Stimulated activated CD4-positive, alpha-beta T cell treated with anti-CD3 and anti-CD28 coated beads, TNF-alpha, amount 100 ng/mL, for 4 hours (primary cell): ENCODE measurements at places on chromosomes 2 and 18.

DNA sequence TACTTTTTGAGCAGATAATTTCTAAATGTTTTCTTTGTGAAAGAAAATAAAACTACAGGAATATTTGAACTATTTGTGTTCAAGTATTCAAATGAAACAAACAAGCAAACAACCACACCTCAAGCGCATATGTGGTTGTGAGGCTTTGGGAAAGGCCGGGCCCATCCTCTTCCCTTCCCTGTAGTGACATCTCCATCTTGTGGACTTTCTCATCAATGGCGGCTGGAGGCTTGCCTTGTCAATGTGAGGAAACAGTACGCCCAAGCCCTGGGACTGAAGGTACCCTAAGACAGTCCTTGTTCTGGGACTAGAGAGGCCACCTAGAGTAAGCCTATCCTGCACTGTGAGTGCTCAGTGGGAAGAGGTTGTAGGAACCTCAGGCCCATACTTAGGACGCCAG lies 166.8 kb downstream of the TPGS2 start:
- no peak for DNase-seq

DNA sequence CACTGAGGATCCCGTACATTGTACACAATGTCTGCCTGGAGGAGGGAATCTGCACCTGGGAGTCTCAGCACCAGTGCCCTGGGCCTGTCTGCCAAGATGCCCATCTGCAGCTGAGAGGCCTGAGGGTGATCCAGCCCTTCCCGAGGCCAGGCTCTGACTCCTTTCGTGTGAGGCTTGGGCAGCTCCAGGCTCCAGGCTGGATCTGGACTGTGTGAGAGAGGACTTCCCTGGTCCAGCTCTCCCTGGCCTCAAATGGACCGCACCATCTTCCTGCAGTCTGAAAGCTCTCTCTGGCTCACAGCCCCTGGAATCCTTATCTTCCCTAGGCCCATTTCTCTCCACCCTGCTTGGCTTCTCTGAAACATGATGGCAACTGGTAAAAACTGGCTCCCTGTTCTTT lies 324.6 kb downstream of the DYSF start:
- no peak for DNase-seq

DNA sequence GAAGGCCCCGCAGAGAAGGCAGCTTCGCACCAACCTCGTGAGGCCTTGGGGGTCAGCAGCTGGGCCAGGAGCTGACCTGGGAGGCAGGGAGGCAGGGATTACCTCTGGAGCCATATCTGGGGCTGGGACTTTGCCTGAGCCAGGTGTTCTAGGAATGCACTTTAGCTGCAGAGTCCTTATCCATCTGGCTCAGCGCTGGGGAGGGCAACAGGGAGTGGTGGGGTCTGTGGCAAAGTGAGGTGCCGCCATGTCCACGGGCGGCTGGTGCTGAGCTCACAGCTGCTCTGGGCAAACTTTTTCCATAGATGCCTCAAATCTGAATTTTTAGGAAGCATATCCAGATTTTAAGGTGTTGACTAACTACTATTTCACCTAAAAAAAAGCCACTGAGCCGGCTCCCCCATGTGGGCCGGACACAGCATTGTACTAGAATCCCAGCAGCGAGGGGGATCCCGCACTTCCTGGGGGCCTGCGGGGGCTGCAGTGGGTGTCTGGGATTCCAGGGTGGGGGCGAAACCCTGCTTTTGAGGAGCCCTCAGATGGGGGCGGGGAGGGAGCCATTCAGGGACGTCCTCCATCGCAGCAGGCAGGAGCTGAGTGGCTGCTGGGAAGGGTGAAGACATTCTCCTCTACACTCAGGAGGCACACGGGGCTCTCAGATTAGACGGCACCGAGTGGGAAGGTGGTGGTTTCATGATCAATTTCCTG lies 34.6 kb downstream of the RTP5 start:
- DNase-seq, result no peak

- DNase-seq, result no peak
Observed at GRCh38 chr18:7070466-7070865, 47.1 kb downstream of the LAMA1 start.

DNA sequence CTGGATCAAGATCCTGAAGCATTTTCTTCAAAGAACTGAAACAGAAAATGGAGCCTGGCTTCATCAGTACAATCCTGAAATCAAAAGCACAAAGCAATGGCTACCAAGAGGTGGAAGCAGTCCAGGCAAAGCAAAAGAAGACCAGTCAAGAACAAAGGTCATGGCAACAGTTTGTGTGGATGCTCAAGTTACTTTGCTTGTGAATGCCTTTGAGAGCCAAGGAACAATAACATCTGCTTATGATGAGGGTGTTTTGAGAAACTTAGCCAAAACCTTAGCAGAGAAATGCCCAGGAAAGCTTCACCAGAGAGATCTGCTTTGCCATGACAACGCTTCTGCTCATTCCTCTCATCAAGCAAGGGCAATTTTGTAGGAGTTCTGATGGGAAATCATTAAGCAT lies 723.1 kb downstream of the TMEM182 start:
- DNase-seq, result no peak

- no peak for DNase-seq
Observed at GRCh38 chr2:127373362-127374083, 14.3 kb downstream of the MAP3K2 start.

DNA sequence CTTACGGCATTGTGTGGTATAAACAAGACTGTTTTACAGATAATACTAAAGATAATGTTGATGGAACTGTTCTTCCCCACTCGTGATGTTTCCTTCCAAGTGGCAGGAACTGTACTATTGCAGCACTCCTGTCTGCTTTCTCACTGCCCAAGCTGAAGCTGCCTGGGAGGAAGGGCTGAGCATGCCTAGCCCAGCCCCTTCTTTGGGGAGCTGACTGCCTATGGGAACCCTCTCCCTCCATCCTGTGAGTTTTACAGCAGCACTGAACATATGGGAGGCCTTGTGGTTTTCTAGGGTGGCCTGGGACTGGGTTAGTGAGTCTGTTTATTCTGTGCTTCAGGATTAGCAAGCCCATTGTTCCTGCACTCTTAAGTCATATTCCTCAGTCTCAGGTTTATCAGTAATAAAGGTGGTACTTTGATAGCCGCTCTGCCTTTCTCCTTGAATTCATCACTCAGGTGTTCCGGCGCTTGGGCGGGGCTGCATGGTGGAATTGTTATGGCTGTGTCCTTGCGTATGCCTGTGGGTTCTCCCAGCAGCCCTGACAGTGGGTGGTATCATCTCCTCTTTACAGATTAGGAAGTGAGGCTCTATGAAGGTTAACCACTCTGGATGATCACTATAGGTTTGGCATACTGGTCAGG lies 379.7 kb downstream of the PTPRM start:
- DNase-seq, result no peak

- DNase-seq, result no peak
Observed at GRCh38 chr2:136132825-136133155, 14.8 kb upstream of the CXCR4 start.

DNA sequence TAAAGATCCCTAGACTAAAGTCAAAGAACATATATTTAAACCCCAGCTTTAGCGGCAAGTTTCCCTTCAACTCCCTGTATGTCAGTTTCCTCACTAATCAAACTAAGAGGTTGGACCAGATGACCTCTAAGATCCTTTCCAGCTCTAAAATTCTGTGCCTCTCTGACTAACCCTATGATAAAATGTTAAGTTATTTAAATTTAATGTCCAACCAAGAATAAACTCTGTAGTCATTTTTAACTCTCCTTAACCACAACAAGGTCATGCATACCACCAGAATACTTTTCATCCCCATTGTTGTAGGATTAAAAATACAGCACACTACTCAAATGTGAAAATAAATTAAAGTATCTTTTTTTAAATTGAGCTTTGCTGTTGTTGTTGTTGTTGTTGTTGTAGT lies 5.2 kb upstream of the PDE1A start:
- no peak for DNase-seq

- no peak for DNase-seq
Observed at GRCh38 chr2:109386004-109386695, 227.6 kb downstream of the SEPTIN10 start.

- DNase-seq, result no peak
Observed at GRCh38 chr18:58337686-58338085, 291.2 kb downstream of the ALPK2 start.

- no peak for DNase-seq
Observed at GRCh38 chr18:45121146-45121545, 440.5 kb downstream of the SETBP1 start.

- no peak for DNase-seq
Observed at GRCh38 chr2:181585732-181586131, 71.2 kb downstream of the CERKL start.

GRCh38 chr2:203774760-203775159 lies 68.3 kb downstream of the CD28 start:
- no peak for DNase-seq

GRCh38 chr2:128108166-128108565 lies 17.2 kb downstream of the UGGT1 start:
- no peak for DNase-seq

- DNase-seq, result no peak
Observed at GRCh38 chr2:72757177-72757775, 68.6 kb downstream of the EXOC6B start.

GRCh38 chr2:181164699-181165098 lies 184.3 kb downstream of the UBE2E3 start:
- DNase-seq, result no peak

GRCh38 chr2:144518748-144519596 lies 947 bp downstream of the ZEB2 start:
- DNase-seq, result no peak

DNA sequence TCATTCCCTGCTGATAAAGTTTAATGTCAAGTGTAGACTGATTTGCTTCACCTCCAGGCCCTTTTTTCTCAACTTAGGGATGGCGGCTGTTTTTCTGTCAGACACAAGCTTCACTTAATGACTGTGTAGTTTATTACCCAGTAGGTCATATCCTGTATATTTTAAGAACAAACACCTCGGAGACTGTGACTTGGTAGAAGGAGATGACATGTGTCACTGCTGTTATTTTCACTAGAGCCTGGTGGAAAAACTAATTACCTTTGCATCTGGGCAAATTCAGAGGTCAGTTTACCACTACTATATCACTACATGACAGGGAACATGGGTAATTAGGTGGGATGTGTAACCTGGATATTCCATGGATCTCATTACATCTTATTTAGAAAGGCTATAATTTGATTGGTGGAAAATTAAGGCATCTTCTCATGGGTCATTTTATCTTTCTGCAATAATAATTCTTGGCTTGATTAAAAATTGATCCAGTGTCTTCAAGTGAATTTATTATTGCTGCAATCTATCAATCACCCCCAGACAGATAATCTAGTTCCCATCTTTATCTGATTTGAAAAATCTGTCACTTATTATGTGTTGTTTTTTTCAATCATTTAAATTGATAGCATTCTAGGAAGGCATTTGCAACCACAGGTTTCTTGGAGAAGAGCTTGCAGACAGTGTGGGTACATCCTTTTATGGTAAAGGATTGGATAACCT lies 353.8 kb upstream of the SPRED2 start:
- DNase-seq, result no peak

DNA sequence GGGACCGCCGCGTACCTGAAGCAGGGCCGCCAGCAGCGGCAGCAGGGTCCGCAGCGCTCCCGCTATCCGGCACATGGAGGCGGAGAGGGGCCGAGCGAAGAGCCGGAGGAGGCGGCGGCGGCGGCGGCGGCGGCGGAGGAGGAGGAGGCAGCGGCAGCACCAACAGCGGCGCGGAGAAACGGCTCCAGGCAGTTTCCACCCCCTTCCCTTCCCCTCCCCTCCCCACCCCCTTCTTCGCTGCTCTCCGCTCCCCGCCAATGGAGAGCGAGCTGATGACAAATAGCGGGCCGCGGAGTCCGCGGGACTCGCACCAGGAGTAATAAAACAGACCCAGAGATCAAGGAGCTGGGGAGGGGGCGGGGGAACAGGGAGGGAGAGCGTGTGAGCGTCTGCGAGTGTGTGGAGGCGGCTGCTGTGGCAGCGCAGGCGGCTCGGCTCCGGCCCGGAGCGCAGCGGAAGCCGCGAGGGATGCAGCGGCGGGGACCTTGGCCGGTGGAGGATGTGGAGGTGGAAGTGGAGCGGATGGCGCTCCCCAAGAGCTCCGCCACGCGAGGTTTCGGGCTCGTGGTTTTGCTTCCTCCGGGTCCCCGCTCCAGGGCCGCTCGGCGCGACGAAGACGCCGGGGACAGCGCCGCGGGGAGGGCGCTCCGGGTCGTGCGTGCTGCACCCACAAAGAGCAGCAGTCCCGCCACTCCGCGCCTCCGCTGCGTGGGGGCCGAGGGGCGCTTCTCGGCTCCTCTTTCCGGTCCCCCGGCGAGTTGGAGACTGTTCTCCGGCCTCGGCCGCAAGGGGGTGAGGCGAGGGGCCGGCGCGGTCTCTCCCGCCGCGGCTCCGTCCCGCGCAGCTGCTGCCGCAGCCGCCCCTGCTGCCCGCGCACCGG lies at the start of gene CDH2:
Gene CDH2 (minus strand): TSS at position 183 of the 880 bp plus-strand sequence. CDS start 108 bp downstream, at position 75.
- DNase-seq, result no peak

DNA sequence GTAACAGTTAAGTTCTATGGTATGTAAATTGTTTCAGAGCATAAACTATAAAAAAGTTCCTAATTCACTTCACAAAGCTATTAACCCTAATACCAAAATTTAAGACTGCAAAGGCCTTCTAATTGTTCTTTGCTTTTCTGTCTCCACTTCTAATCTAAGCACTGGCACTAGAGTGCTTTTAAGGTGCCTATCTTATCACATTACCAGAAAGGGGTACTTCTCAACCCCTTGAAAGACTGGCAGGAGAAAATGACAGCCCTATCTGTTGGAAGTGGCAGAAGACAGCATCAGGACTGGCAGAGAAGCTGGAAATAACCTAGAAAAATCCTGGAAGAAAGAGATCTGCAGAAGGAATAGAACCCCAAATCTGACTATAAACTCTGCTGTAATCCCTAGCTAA lies 10.3 kb downstream of the CNRIP1 start:
- DNase-seq, result no peak

- DNase-seq, result no peak
Observed at GRCh38 chr2:206989311-206989710, 50.0 kb downstream of the CPO start.

DNA sequence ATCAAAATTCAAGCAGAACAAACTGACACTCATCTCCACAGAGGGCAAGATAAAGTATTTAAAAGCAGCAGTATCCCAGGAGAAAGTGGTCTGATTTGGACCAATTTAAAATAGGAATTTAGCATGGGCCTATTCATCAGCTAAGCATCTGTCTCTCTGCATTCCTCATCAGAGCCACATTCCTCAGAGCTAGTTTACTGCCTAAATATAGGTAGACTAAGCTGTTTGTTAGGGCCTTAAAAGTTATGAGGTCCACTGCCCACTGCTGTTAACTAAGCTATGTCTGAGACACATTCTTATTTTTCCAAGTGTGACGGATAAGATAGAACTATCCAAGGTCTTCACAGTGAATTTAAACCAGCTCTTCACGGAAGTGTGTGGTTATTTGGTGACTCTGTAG lies 17.6 kb downstream of the NEB start:
- DNase-seq, result no peak

DNA sequence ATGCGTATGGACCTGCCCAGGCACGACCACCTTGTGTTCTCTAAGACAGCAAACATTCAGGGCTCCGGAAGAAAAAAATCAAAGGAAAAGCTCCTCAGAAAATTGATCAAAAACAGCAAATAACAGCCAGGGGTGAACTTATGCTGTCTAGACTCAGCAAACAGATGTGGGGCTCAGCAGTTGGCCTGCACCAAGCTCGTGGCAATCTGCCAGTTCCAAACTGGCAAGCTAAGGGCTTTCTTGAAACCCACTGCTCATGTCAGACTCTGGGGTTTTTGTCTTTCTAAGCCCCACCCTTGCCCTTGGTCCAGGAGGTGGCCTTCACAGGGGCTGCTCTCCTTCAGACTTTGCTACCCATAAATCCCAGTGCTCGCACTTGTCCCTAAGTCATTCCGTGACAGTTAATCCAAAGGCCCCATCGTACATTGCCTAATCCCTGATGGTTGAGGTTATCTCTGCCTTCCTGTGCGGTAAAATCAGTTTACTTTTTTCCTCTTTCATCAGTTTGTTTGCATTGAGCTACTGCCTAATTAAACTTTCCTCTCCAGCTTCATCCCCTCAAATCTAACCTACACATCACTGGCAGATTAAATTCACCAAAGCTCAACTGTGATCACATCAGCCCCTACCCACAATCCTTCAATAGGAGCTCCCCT lies 408.0 kb downstream of the LRATD1 start:
- no peak for DNase-seq
